ENCODE measurements at places on chromosomes 3 and 15.

- no peak for DNase-seq
Observed at GRCh38 chr3:64038253-64038767, 15.0 kb upstream of the PSMD6 start.

- no peak for DNase-seq
Observed at GRCh38 chr3:112550859-112551258, 10.9 kb downstream of the ATG3 start.

DNA sequence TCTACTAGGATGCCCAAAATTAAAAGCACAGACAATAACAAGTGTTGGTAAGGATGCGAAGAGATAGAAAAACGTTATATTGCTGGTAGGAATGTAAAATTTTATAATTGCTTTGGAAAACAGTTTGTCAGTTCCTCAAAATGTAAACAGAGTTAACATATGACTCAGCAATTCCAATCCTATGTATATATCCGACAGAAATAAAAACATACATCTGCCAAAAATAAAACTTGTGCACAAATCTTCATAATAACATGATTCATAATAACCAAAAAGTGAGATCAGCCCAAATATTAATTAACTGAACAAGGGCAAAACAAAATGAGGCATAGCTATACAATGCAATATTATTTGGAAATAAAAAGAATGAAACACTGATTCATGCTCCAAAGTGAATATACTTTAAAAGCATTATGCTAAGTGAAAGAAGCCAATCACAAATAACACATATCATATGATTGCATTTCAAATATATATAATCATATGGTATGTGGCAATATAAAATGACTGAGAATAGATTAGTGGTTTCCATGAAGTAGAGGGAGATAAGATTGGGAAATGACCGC lies 609.3 kb downstream of the IGSF11 start:
- DNase-seq: no peak

DNA sequence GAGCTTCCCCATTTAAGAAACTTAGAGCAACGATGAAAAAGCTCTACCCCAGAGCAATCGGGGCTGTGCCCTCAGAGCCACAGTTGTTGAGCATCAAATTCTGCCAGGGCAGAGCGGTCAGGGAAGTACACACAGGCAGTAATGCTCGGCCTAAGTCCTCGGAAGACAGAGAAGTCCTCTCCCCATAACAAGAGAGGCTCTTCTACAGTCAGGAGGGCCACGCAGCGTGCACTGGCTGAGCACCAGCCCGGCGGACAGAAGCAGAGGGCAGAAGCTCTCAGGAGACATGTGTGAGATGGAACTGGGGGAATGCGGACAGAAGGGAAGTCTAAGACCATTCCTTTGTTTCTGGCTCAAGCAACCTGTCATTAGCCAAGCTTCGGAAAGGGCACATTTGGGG lies 95.9 kb downstream of the XXYLT1 start:
- DNase-seq: no peak

- DNase-seq: no peak
Observed at GRCh38 chr3:24483873-24484272, 10.8 kb downstream of the THRB start.

DNA sequence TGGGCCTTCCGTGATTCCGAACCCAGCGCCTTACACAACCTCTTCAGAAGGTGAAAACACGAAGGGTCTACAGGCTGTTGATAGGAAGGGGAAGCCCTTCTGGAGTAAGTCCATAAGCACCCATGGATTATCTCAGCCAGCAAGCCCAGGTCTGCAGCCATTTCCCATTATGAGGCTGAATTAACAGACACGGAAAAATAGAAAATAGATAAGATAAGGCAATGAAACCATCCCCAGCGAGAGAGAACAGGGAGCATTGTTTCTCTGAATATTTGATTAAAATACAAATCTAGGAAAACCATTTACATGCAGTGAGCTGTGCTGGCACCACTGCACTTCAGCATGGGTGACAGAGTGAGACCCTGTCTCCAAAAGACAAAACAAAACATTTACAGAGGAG lies 16.2 kb upstream of the CERS3 start:
- no peak for DNase-seq

DNA sequence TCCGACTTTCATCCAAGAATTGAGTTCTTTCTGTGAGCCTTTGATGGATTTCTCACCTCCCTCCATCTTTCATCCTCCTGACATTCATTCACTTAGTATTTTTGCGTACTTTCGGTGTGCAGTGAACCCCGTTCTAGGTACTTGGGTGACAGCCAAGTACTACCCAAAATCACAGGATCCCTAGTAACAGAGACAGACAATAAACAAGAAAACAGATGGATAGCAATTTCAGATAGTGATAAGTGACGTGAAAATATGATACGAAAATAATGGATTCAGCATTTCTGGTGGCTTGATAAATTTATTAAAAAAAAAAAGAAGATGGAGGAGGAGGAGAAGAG lies 264 bp upstream of the CMTM6 start:
- no peak for DNase-seq

All from CD8-positive, alpha-beta T cell (primary cell).